Activated CD8-positive, alpha-beta T cell treated with anti-CD3 and anti-CD28 coated beads for 36 hours (primary cell): ENCODE measurements at places on chromosomes 4 and X.

GRCh38 chrX:8668813-8669212 lies 63.1 kb downstream of the ANOS1 start:
- no peaks in the 10 kb centered on the region for H3K4me1 ChIP-seq
- no peak for DNase-seq
- no peaks in the 10 kb centered on the region for H3K36me3 ChIP-seq
- H3K4me3 ChIP-seq: no peak overlapping the region
- H3K27ac ChIP-seq: no peak overlapping the region

- no peak overlapping the region for H3K27ac ChIP-seq
- peaks cover 6% of the 10 kb centered on the region for H3K4me1 ChIP-seq
- H3K4me3 ChIP-seq: no peak overlapping the region
Observed at GRCh38 chrX:150833454-150834056, 64.9 kb downstream of the CD99L2 start.

DNA sequence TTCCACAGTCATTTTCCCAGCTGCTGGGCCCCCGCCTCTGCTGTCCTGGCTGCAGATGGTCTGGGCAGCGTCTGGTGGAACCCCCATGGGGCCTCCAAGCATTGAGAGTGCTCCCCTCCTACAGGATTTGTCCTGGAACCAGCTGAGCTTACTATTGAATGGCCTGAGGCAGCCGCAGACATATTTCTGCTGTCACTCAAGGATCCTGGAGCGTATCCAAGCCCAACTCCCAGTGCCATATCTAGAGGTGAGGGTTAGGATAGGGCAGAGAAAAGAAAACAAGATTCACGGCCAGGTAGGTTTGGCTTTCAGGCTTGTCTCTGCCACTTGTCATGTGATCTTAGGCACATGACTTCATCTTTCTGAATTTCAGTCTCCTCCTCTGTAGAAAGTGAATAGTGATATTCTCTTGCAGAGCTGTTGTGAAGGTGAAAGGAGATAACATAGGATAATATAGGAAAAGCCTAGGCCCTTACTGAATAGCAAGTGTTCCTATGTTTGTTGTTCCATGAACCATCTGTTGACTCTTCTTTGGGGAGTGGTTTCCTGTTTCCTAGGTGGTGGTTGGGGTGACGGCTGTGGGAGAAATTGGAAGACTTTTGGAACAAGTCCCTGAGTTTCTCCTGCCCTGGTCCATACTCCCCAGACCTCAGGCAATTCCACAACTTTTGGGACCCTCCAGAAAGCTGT lies 52.3 kb downstream of the SEPSECS start:
- H3K27ac ChIP-seq: no peak overlapping the region
- no peaks in the 10 kb centered on the region for H3K36me3 ChIP-seq
- no peaks in the 10 kb centered on the region for H3K4me1 ChIP-seq
- peaks cover 4% of the 10 kb centered on the region for H3K27me3 ChIP-seq
- no peak for DNase-seq

GRCh38 chrX:134002921-134003615 lies 17.7 kb upstream of the GPC3 start:
- no peak overlapping the region for H3K4me3 ChIP-seq
- H3K27ac ChIP-seq: no peak overlapping the region
- H3K36me3 ChIP-seq: no peaks in the 10 kb centered on the region
- no peaks in the 10 kb centered on the region for H3K27me3 ChIP-seq

GRCh38 chrX:9847071-9847470 lies 60.8 kb downstream of the SHROOM2 start:
- peaks cover 9% of the 10 kb centered on the region for H3K27me3 ChIP-seq
- peaks cover 4% of the 10 kb centered on the region for H3K4me1 ChIP-seq
- H3K36me3 ChIP-seq: no peaks in the 10 kb centered on the region
- no peak for DNase-seq

- no peaks in the 10 kb centered on the region for H3K4me1 ChIP-seq
- H3K27ac ChIP-seq: no peak overlapping the region
- H3K4me3 ChIP-seq: no peak overlapping the region
- DNase-seq: no peak
- H3K27me3 ChIP-seq: no peaks in the 10 kb centered on the region
Observed at GRCh38 chr4:44984083-44984482, 257.7 kb upstream of the GNPDA2 start.
